ENCODE measurements at places on chromosomes 3 and 15.

- no peak for DNase-seq
Observed at GRCh38 chr3:194959217-194959616, 273.5 kb downstream of the FAM43A start.

DNA sequence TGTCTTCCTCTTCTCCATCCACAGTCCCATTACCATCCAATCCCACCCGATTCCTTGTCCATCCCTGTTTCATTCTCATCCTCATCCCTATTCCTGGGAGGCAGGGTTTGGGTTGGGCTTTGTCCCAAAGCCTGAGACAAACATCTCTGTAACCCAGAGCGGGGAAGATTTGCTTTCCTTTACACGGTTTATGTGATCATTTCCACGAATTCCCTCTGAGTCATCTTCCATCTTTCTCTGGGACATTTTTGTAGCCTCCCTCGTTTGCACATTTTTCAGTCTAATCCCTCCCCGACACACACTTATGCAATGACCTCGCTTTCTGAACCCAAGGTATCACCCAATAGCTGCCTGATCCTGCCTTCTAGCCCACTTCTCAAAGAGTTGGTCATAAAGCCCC is 22.8 kb downstream of the DUOX2 start:
- no peak for DNase-seq

DNA sequence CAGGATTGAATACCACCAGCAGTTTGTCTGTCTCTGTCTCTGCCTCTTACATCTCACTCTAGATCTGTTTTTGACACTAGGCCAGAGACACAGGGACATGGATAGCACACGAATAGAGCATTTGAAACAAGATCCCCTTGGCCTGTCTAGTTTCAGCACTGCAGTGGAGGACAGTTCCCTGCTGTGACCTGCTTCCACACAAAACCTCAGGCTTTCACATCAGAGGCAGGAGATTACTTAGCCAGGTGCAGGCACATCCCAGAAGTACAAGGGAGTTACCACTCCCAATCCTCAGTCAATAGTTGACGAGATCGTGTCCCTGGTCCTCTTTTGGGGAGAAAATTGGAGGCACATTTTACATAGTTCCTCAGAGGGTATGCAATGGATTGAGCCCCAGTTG is 34.0 kb upstream of the CCK start:
- DNase-seq = peak; percentile 38

DNA sequence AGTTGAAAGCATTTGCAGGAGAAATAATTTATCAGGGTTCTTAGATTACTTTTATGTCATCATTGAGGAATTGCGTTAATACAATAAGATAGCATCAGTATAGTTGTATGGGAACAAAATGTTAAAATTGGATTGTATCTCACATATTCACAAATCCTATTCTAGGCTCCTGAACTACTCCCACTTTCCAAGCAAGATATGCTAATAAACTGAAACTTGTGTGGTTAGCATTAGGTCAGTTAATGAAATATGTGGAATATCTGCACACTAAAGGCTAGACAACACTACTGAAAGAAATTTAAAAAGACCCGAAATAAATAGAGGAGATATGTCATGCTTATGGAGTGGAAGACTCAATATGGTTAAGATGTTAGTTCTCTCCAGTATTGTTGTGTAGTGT is 272.7 kb downstream of the DOCK3 start:
- DNase-seq = no peak

DNA sequence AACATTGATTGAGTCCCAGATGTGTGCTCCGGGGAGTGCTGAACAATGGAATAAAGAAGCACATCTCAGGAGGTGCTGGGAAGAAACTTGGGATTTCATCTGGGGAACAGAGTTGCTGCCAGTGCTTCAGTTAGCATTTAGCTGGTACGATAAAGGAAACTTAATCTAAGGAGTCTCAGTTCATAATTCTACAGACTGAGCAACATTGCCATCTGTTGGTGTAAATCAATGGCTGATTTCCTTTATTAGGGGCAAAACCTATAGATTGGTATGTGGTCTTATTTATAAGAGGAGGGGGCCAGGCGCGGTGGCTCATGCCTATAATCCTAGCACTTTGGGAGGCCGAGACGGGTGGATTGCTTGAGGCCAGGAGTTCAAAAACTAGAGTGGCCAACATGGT is 8.9 kb downstream of the MKRN2OS start:
- no peak for DNase-seq

GRCh38 chr3:190514413-190515153 is 698 bp downstream of the IL1RAP start:
- peak; percentile 57 for DNase-seq

- DNase-seq = peak; percentile 12
Observed at GRCh38 chr3:45199837-45200648, 26.0 kb downstream of the TMEM158 start.

DNA sequence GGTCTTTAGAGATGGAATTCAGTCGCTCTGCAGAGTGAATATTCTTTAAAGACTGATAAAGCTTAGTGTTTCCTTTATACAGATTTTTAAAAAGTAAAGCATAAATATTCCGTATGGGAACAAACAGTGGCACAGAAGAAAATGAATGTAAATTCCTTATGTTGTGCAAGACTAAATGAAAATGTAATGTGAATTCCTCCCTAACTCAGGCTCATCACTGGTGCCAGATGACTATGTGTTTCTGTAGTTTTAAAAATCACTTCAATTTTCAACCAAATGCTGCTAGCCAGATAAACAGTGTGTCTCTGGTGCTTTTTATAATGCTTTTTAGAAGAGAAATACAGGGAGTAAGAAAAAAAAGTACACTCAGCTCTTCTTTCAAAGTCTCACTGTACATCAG is 154.8 kb upstream of the SNTN start:
- no peak for DNase-seq

DNA sequence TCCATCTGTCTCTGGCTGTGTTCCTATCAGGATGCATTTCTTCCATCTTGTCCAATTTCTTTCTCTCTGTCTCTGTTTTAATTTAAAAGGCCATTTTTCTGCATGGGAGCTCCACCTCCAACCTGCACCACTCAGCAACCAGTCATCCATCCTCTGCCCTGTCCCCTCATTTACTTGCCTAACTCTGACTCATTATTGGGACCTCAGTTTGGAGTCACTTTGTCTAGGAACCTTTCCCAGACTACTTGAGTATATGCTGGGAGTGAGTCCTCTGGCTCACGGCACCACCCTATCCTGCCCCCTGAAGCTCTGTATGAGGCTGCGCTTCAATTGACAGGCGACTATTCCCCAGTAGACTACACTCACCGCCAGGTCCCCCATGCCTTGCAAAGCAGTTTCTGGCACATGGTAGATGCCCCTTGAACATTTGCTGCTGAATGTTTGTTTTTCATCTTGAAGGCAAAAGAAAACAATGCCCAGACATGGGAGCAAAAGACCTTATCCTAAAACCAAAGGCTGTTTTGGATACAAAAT is 513.3 kb upstream of the CFAP20DC start:
- DNase-seq = no peak

GRCh38 chr15:57425842-57426241 is 49.5 kb downstream of the CGNL1 start:
- no peak for DNase-seq

- no peak for DNase-seq
Observed at GRCh38 chr15:98547741-98548138, 100.6 kb upstream of the IGF1R start.

GRCh38 chr15:29682781-29683180 is 139.5 kb downstream of the TJP1 start:
- DNase-seq = no peak

Data from endothelial cell of umbilical vein (primary cell).